Jurkat, Clone E6-1 (cell line): ENCODE measurements at places on chromosomes 7 and 10.

DNA sequence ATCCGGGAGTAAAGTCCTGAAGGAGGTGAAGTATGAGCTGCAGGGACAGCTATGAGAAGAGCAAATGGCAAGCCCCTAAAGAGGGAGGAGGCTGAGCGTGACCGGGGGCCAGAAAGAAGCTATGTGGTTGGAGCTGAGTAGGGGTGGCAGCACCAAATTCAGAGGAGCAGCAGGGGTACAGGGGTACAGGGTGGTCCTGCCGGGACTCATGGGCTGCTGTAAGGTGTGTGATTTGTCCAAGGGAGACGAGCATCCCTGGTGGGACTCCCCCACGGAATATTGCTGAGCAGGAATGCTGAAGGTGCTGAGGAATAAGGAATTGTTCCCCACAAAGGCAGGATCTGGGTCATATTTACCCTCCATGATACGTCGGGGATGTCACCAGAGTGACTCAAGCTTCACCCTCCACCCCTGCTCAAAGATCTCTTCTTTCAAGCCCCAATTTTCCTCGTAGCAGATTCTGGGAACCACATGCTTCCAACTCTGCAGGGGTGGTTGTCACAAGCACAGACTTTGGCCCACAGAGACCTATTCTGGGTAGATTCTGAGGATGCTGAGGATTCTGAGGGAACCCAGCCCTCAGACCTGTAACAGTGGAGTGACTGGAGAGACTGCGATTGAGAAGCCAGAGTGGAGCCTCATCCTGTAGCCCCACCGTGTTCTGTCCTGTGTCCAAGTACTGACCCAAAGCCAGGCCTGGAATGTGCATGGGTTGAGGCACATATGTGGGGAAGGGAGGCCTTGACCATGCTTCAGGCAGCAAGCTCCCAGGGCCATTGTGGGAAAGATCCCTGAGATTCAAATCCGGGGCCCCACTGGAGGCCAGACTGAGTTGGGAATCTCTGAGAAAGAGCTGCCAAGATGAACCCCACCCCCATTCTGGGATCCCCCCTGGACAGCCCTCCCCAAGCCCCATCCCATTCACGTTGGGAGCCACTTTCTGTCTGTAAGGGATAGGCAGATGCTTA is 4.2 kb downstream of the SFTPD start:
- DNase-seq, result no peak

GRCh38 chr7:123131556-123131955 is 68.2 kb downstream of the SLC13A1 start:
- no peak for DNase-seq

DNA sequence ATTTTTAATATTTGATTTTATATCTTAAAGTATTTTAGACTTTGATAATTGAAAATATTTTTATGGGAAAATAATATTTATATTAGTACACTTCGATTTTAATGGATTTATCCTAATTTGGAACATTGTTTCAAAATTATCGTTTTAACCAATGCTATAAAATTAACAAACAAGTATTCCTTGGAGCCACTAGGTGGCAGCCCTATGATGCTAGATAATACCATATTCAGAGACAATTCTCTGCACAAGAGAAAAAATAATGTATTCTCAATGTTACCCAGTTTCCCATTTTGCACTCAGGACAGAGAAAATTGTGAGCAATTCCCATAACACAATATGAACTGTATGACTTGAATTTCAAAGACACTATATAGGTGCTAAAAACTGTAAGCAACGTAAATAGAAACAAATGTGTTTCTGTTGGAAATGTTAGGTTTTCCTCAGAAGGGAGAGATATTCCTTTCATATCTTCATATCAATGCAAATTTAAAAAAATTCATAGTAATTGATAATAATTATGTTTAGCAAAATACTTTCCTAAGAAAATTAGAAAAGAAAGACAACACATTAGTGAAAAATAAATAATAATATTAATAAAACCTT is 237.8 kb downstream of the SEMA3E start:
- DNase-seq, result peak; percentile 20

- DNase-seq, result no peak
Observed at GRCh38 chr7:81484261-81484660, 285.6 kb downstream of the HGF start.

- DNase-seq, result no peak
Observed at GRCh38 chr10:110052916-110053315, 45.1 kb downstream of the ADD3 start.

DNA sequence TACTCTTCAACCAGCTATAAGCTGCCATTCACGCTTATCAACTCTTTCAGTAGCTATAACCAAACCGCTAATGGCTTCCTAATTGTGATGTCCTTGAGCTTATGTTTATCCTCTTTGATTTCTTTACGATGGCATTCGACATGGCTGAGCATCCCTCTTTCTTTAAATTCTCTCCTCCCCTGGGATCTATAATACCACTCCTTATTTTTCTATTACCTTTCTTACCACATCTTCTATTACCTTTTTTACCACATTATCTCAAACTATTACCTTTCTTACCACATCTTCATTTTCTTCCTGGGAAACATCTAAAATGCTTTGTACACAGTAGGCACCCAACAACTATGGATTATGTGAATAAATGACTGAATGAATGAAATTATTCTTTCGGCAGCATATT is 13.1 kb downstream of the ZCWPW1 start:
- DNase-seq, result no peak

DNA sequence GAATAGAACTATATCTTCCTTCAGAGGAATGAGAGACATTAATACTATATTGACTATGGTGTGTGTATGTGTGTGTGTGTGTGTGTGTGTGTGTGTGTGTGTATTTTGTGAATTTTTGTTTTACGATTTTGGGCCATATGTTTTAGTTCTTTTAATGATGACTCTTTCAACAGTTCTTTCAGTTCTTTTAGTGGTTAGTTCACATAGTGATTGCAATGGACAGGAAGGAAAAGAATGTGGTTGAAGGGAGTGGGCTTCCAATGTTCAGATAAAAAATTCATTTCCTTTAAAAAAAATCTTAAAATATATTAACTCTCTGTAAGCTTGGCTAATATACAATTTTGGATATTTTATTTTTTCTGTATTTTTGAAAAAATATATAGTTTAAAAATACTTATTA is 315.7 kb upstream of the DGKB start:
- no peak for DNase-seq

DNA sequence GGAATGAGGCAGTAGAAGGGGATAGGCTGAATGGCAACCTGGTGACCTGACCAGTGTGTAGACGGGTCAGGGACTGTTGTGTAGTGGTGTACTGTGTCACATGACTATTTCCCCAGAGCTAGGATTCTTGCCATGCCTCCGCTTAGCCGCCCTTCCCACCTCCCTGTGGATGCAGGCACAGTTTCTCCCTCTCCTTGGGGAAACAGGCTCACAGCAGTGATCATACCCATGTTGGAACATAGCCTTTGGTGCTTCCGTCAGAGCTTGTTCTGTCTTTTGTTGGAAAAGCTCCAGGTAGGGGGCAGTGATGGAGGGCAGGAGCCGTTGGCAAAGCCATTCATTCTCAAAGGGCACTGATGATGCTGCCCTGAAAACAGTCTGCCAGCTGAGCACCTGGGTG is 44.3 kb downstream of the OGDH start:
- no peak for DNase-seq

DNA sequence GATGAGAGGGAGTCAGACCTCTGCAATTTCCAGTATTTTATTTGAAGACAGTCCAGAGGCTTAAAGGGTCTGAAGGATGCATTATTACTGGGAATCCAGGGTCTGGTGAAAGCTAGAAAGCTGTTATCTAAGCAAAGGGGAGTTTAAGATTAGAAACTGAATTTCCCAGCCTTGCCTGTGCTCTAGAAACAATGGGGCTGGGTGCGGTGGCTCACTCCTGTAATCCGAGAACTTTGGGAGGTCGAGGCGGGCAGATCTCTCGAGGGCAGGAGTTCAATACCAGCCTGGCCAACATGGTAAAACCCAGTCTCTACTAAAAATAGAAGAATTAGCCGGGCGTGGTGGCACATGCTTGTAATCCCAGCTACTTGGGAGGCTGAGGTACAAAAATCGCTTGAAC is 71.5 kb upstream of the ANLN start:
- no peak for DNase-seq

GRCh38 chr10:71302874-71303568 is 16.0 kb upstream of the SLC29A3 start:
- DNase-seq, result peak; percentile 71

DNA sequence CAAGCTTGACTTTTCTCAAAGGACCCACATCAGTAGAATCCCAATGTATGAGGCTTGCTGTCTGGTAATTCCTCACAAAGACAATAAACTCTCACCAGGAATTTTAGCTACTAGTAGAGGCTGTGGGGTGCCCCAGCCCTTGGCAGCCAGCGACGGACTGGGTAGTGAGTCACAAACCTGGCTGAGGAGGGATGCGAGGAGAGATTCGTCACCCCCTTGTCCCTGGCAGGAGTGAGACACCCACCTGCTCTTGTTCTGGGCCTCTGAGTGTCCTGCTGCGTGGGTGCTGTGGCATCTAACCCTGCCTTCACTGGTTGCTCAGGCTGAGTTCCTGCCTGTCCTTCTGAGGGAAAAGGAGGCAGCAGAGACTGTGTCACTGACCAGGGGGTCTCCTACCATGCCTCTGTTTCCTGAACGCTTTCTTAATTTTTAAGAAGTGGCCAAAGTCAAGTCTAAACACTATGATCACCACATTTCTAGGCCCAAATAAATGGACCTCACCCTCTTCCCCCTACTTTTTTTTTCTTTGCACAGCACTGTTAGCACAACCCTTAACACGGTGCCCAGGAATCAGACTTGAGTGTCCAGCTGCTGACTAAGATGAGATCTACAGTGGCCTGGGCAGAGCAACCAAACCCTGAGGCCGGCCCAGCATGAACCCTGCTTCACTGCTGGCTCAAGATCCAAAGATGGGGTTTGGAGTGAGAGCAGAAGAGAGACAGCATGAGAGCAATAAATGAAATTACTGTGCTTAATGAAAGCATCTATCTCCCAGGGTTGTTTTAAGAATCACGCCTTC is 146.4 kb downstream of the ANLN start:
- no peak for DNase-seq

GRCh38 chr10:29524720-29525119 is 110.1 kb downstream of the SVIL start:
- DNase-seq, result no peak

- DNase-seq, result no peak
Observed at GRCh38 chr10:60704471-60704870, 73.8 kb upstream of the CDK1 start.

GRCh38 chr10:129958629-129959543 is 5.2 kb downstream of the EBF3 start:
- DNase-seq, result no peak

- DNase-seq, result no peak
Observed at GRCh38 chr7:107049971-107050532, 5.5 kb downstream of the PRKAR2B start.

DNA sequence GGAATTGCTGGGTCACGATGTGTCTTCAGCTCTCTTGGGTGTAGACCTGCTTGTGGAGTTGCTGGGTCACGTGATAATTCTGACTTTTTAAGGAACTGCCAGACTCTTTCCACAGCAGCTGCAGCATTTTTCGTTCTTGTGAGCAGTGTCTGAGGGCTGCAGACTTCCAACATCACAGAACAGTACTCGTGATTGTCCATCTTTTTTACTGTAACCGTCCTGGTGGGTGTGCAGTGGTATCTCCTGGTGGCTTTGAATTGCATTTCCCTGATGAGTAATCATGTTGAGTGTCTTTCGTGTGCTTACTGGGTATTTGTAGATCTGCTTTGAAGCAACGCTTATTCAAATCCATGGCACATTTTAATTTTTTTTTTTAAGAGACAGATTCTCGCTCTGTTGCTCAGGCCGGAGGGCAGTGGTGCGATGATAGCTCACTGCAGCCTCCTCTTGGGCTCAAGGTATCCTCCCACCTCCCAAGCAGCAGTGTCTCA is 22.7 kb downstream of the INPP5A start:
- DNase-seq, result no peak

- DNase-seq, result no peak
Observed at GRCh38 chr10:20181434-20181833, 365.2 kb downstream of the PLXDC2 start.

DNA sequence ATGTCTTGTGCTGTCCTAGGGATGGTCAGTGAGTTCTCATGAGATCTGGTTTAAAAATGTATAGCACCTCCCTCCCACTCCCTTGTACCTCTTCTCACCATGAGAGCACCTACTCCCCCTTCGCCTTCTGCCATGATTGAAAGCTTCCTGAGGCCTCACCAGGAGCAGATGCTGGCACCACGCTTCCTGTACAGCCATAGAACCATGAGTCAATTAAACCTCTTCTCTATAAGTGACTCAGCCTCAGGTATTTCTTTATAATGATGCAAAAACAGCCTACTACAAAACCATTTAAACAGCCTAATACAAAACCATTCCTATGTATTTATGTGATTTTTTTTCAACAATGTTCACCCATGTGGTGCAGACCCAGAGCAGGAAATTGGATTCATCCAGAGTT is 32.0 kb downstream of the KDM7A start:
- no peak for DNase-seq

DNA sequence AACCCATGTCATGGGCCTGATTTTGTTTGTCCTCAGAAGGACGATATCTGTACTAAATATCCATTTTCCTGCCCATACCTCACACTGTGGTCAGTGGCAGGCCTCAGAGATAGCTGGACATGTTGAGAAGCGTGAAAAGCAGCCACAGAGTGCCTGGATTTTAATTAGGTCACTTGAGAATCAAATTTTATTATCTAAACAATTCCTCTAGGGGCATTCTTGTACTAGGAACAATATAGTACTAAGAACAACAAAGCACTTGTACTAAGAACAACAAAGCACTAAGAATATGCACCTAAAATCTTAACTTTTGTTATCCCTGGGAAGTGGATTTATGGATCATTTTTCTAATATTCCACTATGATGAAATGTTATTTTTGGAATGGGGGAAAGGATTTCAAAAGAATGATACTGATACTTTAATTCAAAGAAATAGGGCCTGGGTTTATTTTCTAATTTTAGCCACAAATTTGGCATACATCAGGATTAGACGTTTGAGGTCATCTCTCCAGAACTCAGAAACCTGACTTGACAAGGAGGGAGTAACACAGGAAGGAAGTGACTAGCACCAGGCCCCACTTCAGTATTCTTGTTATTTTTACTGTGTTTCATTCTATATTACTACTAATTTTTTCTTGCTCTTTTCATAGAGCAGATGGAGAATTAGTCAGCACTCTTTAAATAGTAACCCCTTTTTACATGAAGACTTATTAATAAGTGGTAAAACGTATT is 112.2 kb downstream of the EXOC4 start:
- DNase-seq, result no peak

DNA sequence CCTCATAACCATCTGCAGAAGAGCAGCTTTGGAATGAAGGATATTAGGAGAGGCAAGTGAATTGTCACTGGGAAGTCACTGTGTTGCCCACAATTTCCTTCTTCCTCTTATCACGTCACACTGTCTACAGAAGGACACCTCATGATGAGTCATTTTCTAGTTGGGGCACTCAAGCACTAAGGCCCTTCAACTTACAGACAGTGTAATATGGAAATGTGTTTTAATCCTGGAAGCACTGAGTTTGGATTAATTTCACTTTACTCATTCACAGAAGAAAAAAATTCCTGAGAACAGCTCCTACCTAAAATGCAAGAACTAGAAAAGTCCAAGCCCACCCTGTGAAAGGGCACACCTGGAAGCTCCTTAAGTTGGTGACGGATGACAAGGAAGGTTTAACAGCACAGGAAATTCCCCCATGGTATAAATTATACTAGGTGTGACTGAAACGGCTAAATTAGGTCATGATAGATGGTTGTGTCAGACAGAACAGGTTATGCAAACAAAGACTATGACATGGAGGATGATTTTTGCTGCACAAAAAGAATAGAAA is 56.6 kb downstream of the PARD3 start:
- no peak for DNase-seq

GRCh38 chr7:31094271-31094670 is 42.2 kb downstream of the ADCYAP1R1 start:
- no peak for DNase-seq
